Mucosa of gallbladder (tissue), 1 donor: ENCODE measurements at places on chromosomes 1 and 21. TPM values are rescaled to one million over a fixed set of nuclear protein-coding genes. Genes with fewer than 3 reads are reported as not detected.

TMPRSS2 gene
- 147 TPM for total RNA-seq

TDRD5 gene
- 0.95 TPM for total RNA-seq

OR2L2 gene
- total RNA-seq = 0.06 TPM

RPS6KA1 gene
- 49.2 TPM for total RNA-seq

TMEM125 gene
- total RNA-seq = 75.9 TPM
